Activated CD8-positive, alpha-beta memory T cell treated with anti-CD3 and anti-CD28 coated beads, Interleukin-2, amount 10 ng/mL, durations not matched to agents 7 days and 5 days (primary cell): ENCODE measurements at places on chromosomes 2 and 18.

DNA sequence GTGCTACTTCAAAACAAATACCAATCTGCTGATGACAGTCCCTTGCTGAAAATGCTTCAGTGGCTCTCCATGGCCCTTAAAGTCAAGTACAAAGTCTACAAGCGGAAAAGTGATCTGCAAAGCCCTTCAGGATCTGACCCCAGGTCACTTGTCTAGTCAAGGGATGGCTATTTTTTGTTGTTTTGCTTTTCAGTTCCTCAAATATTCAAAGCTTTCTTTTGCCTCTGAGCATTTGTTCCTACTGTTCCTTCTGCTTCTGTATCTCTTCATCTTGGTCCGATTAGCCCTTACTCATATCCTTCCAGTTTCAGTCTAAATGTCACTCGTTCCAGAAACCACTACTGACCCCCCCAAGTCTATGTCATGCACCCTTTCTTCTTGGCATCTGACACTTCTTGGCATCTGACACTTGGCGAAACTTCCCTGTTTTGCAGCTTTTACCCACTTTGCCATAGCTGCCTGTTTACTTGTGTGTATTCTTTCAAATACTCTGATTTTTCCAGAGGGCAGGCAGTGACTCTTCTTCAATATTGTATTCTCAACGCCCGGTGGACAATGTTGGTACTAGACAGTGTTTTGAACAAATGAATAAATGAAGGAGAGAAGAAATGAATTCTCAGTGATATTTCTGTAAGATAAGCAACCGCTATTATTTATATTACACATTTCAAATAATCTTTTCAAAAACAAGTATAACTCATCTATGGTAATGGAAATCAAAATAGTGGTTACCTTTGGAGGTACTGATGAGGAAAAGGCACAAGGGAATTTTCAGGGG, 175.9 kb upstream of the FN1 start:
- H3K27ac ChIP-seq: no peak overlapping the region
- no peaks in the 10 kb centered on the region for H3K4me1 ChIP-seq
- no peaks in the 10 kb centered on the region for H3K27me3 ChIP-seq
- no peak overlapping the region for H3K4me3 ChIP-seq

- peaks cover 5% of the 10 kb centered on the region for H3K4me1 ChIP-seq
- H3K4me3 ChIP-seq: no peak overlapping the region
- H3K36me3 ChIP-seq: no peaks in the 10 kb centered on the region
- peaks cover under 1% of the 10 kb centered on the region for H3K27me3 ChIP-seq
These were observed 31.4 kb upstream of the YPEL5 start for GRCh38 chr2:30115141-30115980.

DNA sequence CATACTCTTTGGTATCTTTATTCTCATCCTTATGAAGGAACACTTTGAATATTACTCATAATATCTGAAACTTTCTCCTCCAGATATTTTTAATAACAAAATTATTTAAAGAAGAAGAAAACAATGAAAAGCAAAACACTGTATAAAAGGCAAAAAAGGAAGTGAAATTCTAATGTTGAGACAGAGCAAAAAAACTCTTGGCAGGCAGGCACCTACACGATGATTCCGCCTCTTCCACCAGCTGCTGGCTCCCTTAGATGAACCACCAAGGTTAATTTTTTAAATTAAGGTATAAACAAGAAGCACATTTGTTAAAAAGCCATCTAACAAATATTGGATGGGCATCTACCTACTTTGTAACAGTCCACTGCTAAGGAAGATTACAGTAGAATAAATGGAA, 434.7 kb downstream of the EPHA4 start:
- H3K4me1 ChIP-seq: peaks cover 2% of the 10 kb centered on the region
- H3K27me3 ChIP-seq: no peaks in the 10 kb centered on the region
- no peak for DNase-seq
- H3K36me3 ChIP-seq: no peaks in the 10 kb centered on the region
- H3K4me3 ChIP-seq: no peak overlapping the region

DNA sequence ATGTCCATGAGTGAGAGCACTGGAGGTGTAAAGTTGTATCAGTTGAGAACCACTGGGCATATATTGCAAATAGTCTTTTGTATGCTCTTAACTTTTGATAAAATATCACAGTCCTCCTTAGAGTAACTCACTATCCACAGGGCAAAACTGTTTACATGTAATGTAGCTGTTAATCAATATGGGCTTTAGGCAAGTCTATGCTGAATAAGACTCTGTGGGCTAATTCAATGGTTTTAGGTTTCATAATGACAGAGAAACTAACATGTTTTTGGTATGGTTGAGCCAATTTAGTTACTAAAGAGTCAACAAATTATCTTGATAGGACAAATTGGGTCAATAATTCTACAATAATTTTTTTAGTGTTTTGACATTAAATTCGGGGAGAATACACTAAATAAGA, 1134.9 kb upstream of the FAM98A start:
- H3K4me3 ChIP-seq: no peak overlapping the region
- no peak for DNase-seq
- H3K27me3 ChIP-seq: no peaks in the 10 kb centered on the region
- H3K4me1 ChIP-seq: no peaks in the 10 kb centered on the region
- no peaks in the 10 kb centered on the region for H3K36me3 ChIP-seq

DNA sequence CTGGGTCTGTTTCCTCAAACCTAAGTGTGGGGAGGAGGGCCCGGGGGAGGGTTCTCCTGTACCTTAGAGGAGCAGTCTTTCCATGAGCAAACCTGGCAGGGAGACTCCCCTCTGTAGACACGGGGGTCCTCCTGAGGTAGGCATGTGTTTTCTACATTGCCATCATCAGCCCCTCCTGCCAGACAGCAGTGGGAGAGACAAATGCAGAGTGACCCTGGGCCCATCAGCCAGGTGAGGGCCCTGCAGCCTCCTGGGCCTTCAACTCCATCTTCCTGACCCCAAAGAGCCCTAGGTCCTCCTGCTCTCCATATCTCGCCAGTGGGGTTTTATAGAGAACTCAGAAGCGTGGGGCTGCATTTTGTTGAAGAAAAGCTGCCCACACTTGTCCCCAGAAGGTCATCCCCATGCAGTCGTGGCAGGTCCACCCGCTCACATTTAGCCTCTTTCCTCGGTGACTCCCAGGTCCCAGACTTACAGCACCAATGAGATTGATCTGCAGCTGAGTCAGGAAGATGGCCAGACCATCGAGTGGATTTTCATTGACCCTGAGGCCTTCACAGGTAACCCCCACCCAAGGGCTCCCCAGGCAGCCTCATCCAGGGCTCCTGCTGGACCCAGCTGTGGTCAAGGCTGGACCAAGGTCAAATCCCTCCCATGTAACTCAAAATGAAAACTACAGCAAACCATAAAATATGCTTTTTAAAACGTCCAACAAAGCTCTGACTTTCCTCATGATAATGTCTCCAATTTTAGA, 2.6 kb downstream of the CHRNG start:
- peaks cover 14% of the 10 kb centered on the region for H3K4me1 ChIP-seq
- no peak for DNase-seq
- no peak overlapping the region for H3K27ac ChIP-seq
- peaks cover 6% of the 10 kb centered on the region for H3K27me3 ChIP-seq

- H3K4me1 ChIP-seq: peaks cover 7% of the 10 kb centered on the region
- no peak overlapping the region for H3K4me3 ChIP-seq
- H3K27me3 ChIP-seq: peaks cover 68% of the 10 kb centered on the region
- no peak for DNase-seq
These were observed 23.6 kb downstream of the ASAP2 start for GRCh38 chr2:9230051-9230802.

DNA sequence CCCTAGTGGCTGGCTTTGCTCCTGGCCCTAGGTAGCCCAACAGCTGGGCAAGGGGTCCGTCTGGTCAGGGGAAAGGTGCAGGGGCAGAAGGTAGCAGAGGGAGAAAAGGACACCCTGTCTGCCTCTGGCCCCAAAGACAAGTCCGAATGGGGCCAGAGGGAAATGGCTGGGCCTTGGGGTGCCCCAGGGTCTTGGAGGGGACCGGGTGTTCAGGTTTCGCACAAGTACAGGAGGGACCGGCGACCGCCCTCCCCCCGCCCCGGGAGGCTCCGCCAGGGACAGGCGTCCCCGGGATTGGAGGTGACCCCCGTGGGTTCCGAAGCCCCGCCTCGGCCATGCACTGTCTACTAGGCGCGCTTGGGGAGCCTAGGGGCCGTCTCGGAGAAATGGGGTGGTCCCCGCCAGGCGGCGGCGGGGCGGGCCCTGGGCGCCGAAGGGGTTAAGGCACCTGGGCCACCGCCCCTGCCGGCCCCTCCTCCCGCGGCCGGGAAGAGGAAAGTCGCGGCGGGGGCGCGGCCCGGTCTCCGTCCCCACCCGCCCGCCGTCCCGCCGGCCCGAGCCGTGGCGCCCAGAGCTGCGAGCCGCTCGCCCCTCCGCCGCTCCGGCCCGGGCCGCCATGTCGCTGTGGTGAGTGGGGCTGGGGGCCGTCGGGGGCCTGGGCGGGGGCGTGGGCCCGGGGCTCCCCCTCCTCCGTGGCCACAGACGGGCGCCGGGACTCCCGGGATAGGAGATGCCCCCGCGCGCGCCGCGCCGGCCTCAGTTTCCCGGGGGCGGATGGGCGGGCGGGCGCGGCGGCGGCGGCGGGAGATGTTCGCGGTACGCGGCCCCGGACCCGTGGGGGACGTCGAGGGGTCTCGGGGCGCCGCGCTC, at the start of gene B3GNT7:
Gene B3GNT7, plus strand, starts transcription at position 523 of the 870 bp plus-strand sequence. Its CDS starts 94 bp downstream, at position 617.
- peaks cover 21% of the 10 kb centered on the region for H3K27me3 ChIP-seq
- peaks cover 33% of the 10 kb centered on the region for H3K4me1 ChIP-seq
- H3K36me3 ChIP-seq: peaks cover 2% of the 10 kb centered on the region

GRCh38 chr2:96869822-96870625, at the start of gene SEMA4C:
SEMA4C (minus strand) TSS chr2:96870080; CDS start chr2:96867886, 2,194 bp downstream.
- H3K27ac ChIP-seq: peak within 1 kb of the TSS; percentile 18
- H3K4me3 ChIP-seq: peak within 1 kb of the TSS; percentile 62
- peaks cover 35% of the 10 kb centered on the region for H3K4me1 ChIP-seq
- H3K27me3 ChIP-seq: peaks cover 16% of the 10 kb centered on the region

DNA sequence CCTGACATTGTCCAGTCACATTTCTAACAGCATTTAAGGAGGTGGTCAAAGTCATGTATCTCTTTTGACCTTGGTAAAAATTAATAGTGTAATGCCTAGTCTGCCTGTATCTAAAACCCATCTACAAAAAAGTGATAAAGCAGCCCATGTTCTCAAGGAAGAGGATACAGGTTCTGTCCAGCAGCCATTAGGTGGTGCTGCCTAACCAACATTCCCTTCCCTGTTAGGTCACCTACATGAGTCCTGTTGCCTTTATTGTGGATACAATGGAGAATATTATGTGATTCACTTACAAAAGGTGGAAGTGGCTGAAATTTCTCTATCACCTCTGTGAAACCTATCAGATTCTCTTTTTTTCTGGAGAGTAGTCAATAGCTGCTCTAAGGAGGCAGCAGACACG, 52.5 kb downstream of the AQP4 start:
- DNase-seq: no peak
- no peak overlapping the region for H3K27ac ChIP-seq
- H3K4me3 ChIP-seq: no peak overlapping the region
- no peaks in the 10 kb centered on the region for H3K36me3 ChIP-seq
- H3K4me1 ChIP-seq: no peaks in the 10 kb centered on the region

GRCh38 chr2:88622307-88622706, 5.0 kb downstream of the EIF2AK3 start:
- H3K4me1 ChIP-seq: peaks cover 28% of the 10 kb centered on the region
- H3K36me3 ChIP-seq: peaks cover 14% of the 10 kb centered on the region
- H3K27ac ChIP-seq: no peak overlapping the region
- no peaks in the 10 kb centered on the region for H3K27me3 ChIP-seq
- DNase-seq: no peak

GRCh38 chr2:101173707-101174295, 22.6 kb upstream of the TBC1D8 start:
- no peak for DNase-seq
- no peaks in the 10 kb centered on the region for H3K27me3 ChIP-seq
- no peak overlapping the region for H3K27ac ChIP-seq
- H3K4me1 ChIP-seq: peaks cover 4% of the 10 kb centered on the region
- H3K4me3 ChIP-seq: no peak overlapping the region

DNA sequence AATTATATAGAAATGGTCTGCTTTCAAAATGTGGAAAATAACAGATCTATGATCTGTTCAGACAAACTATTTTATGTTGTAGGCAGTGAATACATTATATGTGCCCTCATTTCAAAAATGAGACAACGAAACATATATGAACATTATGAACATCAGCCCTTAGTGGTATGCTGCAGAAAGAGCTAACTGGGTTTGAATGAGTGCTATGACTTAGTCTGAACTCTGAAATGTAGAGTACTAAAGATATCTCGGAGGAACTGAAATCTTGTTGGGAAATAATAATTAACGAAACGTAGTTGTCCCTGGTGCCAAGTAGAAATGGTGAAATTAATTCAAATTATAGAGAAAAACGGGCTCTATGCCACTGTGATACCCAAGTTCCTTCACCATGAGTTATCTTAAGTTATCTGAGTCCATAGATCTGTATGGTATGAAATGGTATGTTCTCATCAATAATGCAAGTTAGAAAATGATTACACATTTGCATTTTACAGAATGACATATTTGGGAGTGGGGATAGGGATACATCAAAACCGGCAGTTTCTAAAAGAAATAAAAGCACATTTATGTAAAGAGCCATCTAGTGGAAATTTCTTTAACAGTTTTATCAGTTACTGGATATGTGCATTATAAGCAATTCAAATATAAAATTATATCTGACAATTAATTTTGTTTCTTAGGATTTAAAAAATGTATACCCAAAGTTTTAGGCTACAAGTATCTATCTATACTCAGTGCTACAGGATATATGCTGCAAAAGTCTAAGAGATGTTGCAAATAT, 26.7 kb downstream of the STARD6 start:
- no peaks in the 10 kb centered on the region for H3K4me1 ChIP-seq
- H3K27me3 ChIP-seq: peaks cover 8% of the 10 kb centered on the region
- no peaks in the 10 kb centered on the region for H3K36me3 ChIP-seq
- DNase-seq: no peak

GRCh38 chr2:119024152-119024551, 82.2 kb downstream of the MARCO start:
- H3K27ac ChIP-seq: no peak overlapping the region
- DNase-seq: no peak
- no peaks in the 10 kb centered on the region for H3K4me1 ChIP-seq
- H3K36me3 ChIP-seq: no peaks in the 10 kb centered on the region

DNA sequence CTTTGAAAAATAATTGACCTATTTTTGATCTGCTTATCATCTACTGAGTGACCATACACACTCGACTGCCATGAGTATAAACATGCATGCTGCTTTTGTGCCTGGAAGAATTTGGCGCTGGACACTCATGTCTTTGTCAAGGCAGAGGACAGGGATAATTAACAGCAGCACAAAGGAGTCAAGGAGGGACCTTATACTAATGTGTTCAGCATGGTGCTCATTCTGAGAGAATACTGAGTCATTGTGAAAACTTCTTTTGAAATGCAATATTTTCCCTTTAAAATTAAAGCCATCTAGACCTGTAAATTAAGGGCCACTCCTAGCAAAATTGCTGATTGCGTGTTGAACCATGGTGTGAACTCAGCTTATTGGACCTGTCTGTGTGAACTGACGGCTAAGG, 116.3 kb downstream of the ZNF532 start:
- H3K36me3 ChIP-seq: no peaks in the 10 kb centered on the region
- peaks cover 17% of the 10 kb centered on the region for H3K27me3 ChIP-seq
- H3K27ac ChIP-seq: no peak overlapping the region
- no peak overlapping the region for H3K4me3 ChIP-seq
- DNase-seq: no peak
- H3K4me1 ChIP-seq: no peaks in the 10 kb centered on the region

- peaks cover 16% of the 10 kb centered on the region for H3K4me1 ChIP-seq
- H3K36me3 ChIP-seq: peaks cover 22% of the 10 kb centered on the region
- no peak overlapping the region for H3K4me3 ChIP-seq
- DNase-seq: no peak
These were observed 136.0 kb downstream of the ANKRD44 start for GRCh38 chr2:197174539-197175094.
